ENCODE measurements at places on chromosomes 6 and 20.

DNA sequence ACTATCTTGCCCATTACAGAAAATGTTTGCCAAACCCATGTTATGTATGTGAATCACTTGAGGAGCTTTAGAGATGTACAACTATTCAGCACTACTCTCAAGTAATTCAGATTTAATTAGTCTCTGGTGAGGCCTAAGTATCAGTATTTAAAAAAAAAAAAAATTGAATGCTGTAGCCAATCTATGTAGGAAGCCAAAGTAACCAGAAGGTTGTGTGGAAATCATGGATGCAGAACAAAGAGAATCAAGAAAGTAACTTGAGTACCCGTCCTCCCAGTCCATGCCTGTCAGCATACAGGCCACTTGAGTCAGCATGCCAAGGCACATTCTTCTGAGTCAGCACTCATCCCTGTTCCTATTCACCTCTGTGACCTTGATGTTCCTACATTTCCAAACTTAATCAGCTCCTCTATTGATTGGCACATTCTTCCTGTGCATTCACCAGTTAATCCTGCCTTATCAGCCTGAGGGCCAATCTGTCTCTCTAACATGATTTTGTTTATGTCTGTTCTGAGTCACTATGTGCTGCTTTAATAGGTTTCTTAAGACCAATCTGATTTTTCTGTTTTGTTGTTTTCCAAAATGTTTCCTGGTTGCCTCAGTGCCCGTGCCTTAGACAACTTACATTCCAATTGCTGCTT lies 165.6 kb downstream of the KCNQ5 start:
- DNase-seq, result no peak

DNA sequence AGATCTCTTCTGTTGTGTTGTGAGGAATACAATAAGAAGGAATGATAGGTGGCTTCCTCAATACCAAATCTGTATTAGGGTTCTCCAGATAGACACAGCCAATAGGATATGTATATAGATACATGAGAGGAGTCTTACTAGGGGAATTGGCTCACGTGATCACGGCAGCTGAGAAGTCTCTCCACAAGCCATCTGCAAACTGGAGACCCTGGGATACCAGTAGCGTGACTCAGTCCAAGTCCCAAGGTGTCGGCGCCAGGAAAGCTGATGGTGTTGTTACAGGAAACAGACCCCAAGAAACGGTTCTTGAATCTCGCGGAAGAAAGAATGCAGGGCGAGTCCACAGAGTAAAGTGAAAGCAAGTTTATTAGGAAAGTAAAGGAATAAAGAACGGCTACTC lies 61.4 kb downstream of the SYTL3 start:
- no peak for DNase-seq

GRCh38 chr6:1757131-1757530 lies 147.4 kb downstream of the FOXC1 start:
- DNase-seq, result no peak

GRCh38 chr6:80022803-80023202 lies 18.4 kb downstream of the TTK start:
- DNase-seq, result no peak

GRCh38 chr20:48962976-48963771 lies 41.7 kb downstream of the ARFGEF2 start:
- no peak for DNase-seq

DNA sequence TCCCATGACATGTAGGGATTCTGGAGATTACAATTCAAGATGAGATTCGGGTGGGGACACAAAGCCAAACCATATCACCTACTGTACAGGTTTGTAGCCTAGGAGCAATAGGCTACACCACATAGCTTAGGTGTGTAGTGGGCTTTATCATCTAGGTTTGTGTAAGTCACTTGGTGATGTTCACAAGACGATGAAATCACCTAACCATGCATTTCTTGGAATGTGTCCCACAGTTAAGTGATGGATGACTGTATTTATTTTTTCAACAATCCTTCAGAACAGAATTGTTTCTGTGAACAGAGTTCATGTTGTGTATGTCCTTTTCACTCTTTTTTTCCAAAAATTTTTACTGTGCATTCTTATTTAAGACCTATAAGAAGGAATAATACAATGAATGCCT lies 76.1 kb downstream of the DTD1 start:
- DNase-seq, result no peak

DNA sequence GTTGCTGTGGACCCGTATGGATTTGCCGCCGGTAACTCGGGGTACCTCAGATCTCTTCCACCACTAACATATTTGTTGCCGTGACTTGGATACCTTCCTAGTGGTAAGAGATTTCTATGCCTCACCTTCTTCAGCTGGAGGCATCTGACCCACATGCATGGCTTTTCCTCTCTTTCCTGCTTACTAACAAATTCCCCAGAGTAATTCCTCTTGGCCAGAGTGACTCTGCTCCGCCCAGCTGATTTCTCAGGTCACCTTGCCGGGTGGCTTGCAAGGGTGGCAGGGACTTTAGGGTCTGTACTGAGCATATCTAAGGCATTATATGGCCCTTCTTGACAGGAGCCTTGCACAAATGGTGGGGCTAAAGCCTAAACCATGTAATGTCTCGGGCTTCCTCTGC lies 38.2 kb downstream of the FAM184A start:
- DNase-seq, result no peak

DNA sequence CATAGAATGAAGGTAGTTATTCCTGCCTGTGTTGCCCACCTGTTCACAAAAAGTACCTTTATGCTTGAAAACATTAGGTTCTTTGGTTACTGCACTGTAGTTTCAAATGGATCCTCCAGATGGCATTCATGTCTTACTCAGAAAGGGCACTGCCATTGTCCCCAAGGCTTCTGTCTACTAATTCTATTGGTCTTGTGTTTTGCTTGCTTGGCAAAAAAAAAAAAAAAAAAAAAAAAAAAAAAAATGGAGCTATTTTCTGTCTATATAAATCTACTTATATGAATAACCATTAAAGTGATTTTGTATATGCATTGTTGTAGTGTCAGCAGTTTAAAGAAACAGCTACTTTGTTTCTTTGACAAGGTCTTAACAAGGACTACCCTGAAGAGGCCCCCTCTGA lies 12.7 kb upstream of the EFHC1 start:
- peak; percentile 38 for DNase-seq

GRCh38 chr20:57020364-57020763 lies 246.1 kb downstream of the BMP7 start:
- no peak for DNase-seq

DNA sequence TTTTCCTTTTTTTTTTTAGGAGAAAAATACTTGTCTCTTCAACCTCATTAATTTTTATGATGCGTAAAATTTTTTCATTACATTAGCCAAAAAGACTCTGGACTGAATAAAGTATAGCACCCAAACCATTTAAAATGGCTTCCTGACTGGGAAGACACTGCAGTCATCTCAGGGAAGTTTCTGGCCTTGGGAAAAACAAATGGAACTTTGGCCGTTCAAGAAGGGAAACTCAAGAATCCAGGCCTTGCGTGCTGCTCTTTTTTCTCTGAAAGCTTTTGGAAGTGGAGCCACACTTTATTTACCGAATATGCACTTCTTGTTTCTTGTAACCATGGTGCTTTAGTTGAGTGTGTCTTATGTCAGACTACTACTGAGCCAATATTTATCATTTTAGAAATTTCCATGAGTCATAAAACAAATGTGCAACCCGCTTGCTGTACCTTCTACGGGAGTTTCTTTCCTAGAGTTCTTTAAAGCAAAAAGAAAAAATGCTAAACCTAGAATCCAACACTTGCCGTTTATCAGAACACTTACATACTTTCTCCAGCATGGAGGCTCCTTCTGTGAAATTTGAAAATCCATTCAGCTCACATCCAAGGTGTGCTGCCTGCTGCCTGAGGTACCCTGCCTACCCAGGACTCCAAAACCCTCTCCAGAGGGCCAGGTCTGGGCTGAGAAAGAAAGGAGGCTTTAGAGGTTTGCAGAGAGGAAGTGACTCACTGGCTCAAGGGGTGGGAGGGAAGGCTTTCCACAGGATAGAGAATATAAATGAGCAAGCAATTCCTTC lies 11.5 kb upstream of the DSTN start:
- DNase-seq, result no peak

DNA sequence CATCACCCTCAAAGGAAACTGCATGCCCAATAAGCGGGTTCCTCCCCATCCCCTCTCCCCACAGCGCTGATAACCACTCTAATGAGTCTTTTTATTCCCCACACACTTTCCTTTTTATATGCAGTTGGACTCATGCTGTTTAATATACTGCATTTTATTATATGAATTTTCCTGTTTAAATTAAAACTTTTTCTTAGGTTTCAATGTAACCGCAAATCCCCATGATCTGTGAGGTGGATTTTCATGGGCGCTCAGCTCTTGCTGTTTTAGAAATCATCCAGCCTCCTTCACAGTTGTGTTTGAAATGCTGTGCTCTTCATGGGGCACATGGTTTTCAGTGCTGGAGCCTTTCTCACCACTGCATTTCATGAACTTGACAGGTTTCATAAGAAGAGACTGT lies 165.1 kb upstream of the LAMP5 start:
- no peak for DNase-seq

DNA sequence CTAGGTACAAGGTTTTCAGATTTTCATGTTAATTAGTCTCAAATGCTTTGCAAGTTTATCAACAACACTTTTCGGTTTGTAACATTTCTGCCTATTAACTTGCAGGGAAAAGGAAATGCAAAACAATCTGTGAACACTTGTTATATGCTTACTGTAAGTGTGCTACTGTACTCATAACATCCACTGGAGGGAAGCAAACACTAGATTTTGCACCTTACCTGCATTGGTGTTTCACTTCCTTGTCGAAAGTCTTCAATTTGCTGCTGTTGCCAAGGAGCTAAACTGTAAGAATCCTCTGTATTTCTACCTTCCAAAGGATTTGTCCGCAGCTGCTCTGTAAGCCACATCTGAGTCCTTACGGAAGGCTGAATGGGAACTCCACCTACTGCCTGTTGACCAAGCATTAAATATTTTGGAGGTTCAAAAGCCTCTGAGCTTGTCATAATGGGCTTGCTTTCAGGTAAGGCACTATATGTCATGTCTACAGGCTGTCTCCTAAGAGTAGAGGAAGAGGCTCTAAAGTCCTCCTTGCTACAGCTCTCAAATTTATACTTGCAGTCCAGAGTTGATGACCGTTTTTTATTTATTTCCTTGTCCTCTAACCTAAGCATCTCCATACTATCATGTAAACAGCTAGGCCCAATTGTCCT lies 17.3 kb downstream of the PLN start:
- DNase-seq, result peak; percentile 43

DNA sequence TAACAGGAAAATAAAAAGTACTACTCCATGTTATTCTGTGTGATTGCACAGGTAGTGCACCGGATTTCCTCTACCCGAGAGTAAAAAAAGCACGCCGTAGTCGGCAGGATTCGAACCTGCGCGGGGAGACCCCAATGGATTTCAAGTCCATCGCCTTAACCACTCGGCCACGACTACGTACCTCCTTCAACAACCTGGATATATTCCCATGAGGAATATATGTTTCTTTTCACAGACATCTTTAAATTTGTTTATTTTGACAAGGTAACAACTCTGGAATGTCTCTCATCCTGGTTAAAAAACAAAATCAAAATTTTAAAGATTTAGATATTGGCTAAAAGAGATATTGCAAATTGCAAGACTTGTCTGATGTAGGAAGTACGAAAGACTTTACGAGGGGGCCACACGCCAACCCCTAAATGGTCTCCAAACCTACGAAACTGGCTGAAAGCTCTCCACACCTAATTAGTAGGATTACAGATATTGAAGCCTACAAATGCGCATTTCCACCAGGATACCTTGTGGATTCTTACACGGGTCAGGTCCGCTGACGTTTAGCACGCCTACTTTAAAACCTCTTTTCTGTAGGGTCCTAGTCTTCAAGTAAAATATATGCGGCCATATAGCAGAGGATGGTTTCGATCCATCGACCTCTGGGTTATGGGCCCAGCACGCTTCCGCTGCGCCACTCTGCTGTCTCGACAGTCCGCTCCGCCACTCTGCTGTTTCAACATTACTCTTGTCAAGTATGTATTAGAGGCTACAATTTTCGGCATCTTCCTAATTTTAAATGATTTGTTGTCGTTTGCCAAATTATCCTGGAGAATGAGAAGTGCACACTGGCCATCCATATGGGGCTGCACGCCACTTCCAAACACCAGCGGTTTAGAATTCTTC lies 52.2 kb upstream of the BTN3A2 start:
- peak; percentile 74 for DNase-seq

DNA sequence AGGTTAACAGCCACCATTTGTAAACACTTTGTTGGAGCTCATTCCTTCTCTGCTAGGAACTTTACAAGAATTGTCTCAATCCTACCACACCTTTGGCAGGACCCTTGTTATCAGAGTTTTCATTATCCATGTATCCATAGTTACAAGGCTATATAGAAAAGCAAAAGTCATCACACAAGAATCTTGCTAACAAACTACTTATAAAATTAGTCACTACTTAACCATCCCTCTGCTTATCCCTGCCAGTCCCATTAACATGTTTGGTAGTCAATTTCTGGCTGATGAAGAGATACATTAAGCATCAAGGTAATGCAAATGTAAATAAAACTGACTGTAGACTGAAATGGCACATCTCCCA lies 10.4 kb downstream of the ZSWIM3 start:
- DNase-seq, result no peak

GRCh38 chr6:31652925-31653724 lies 664 bp upstream of the BAG6 start:
- no peak for DNase-seq

DNA sequence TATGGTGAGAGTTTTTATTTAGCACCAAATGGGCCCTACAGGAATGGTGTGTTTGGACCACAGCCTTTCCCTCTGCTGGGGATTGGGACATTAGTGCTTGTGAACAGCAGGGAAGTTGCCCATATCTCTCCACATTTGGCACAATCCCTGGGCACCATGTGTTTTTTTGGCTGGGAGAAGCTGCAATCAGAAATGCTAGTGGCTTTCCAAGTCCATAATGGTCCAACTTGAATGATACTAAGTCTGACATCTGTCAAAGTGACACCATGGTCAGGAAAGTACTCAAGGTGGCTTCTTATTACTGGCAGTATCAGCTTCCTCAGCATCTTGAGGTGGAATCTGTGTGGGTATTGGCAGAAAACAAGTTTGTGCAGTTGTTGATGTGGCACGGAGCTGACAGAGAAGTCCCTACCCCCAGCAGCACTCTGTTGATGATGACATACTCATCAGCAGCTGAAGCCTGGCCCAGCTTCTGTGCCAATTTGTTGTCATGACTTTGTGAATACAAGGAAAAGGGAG lies 53.0 kb downstream of the SASH1 start:
- DNase-seq, result no peak

GRCh38 chr20:20734475-20734948 lies 22.1 kb upstream of the RALGAPA2 start:
- no peak for DNase-seq

- DNase-seq, result no peak
Measured at GRCh38 chr20:11906626-11907480, 10.8 kb upstream of the BTBD3 start.

Measured in CD8-positive, alpha-beta memory T cell (primary cell).